ENCODE measurements at places on chromosomes 12 and 14.
A peak's percentile ranks its signal among the peaks of the same experiment; 100 is the strongest.

DNA sequence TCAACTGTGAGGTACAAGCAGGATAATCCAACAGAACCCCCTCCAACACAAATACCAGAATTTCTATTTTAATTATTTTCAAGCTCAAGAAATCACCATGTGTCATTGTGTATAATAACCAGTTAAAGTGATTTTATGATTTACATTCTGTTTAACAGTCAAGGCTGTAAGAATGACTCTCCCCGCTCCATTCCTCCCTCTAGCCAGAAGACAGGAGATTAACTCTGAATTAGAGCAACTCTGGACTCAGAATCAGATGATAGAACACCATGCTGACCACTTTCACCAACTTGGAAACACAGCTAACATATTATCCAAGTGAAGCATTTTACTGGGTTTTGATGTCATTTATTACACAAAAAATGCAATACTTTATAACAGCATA, 71.9 kb downstream of the ATP2B1 start:
- no peak for DNase-seq

DNA sequence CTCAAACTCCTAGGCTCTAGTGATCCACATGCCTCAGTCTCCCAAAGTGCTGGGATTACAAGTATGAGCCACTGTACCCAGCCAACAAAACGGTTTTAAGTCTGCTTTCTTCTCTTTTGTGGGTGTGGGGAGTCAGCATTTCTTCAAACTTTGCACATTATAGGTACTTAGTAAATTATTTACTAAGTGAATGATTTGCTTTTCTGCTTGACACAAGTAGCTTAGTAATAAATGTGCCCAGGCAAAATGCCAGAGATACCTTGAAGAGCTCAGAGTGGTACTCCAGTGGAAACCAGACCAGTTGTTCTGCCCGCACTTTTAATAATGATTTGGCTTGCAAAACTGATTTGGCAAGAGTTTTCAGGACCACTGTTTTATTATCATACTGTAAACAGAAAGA, 15.0 kb downstream of the DEPDC4 start:
- no peak for DNase-seq

DNA sequence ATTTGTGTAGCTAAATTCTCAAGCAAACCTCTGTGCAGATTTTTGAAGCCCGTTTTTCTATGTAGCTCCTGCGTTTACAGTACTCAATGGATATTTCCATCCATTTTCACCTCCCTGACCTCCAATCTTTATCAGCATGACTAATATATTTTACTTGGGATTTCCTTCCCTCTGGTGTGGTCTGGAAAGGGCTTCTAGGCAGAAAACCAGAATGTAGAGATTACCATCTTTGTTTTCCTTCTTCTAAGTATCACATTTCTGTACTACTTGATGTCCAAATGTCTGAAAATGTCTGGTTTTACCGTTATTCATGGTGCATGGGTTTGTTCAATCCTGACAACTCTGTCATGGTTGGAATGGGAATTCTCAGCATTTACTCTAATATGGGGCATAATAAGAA, 907.6 kb upstream of the FLRT2 start:
- DNase-seq: no peak

DNA sequence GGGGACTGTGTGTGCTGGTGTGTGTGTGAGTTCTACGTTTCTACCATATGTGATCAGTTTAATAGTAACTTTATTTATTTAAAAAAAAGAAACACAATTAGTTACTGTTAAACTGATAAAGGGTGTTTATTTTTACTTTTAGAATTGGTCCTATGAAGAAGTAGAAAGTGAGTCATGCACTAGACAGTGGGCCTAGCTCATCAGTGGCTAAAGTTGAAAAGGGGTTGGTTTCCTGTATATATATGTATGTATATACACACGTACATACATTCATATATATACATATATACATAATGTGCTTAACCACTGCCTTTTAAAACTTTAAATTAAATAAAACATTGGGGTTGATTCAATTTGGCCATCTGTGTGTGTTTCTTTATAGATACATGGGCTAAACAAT, 68.8 kb upstream of the TMEM263 start:
- no peak for DNase-seq

- DNase-seq: no peak
These were observed 224.4 kb upstream of the PDZRN4 start for GRCh38 chr12:40963751-40964150.

- DNase-seq: peak; percentile 58
These were observed 16.3 kb downstream of the DYNC1H1 start for GRCh38 chr14:101980700-101981099.

DNA sequence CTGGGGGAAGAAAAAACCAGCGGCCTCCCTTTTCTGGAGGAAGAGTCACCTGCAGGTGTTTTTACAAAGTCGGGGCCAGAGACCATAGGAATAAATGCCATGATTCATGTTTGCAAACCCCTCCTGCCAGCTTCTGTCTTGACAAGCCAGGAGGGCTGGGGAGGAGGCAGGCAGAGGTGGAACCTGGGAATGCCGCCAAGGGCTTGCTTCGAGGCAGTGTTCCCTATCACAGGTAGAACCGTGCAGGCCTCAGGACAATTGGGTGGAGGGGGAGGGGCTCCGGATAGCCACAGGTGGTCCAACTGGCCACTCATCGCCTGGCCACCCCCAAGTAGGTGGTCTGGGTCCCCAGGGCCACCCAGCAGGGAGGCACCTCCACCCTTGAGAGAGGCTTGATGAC, 14.2 kb upstream of the DLK1 start:
- DNase-seq: no peak

DNA sequence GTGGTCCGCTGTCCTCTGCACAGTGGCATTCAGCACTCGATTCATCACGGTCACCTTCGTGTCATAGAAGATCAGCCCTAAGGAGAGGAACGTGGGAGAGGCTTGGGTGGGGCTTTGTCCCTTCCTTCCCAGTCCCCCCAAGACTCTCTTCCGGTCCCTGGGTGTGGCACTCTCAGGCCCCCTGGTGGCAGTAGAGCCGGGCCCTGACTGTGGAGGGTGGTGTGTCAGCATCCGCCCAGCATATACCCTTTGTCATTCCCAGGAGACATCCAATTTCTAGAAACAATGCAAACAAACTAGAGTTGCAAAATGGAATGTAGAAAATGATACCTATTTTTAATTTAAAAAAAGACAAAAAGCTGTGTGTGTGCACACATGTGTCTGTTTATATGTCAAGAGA, 45.0 kb downstream of the TRAFD1 start:
- DNase-seq: no peak

- DNase-seq: no peak
These were observed 89.8 kb downstream of the CHST11 start for GRCh38 chr12:104546575-104546974.

DNA sequence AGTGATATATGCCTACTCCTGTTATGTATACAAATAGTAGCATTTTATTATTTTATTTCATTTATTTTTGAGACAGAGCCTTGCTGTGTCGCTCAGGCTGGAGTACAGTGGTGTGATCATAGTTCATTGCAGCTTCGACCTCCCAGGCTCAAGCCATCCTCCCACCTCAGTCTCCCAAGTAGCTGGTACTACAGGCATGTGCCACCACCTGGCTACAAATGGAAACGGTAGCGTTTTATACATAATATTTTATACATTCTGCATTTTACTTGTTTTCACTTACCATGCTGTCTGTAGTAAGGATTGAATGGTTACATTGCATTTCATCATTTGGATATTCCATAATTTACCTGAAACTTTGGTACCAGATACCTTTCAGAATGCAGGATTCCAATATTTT, 14.1 kb downstream of the C1R start:
- no peak for DNase-seq

GRCh38 chr12:26401874-26402273, 206.5 kb downstream of the SSPN start:
- DNase-seq: no peak

DNA sequence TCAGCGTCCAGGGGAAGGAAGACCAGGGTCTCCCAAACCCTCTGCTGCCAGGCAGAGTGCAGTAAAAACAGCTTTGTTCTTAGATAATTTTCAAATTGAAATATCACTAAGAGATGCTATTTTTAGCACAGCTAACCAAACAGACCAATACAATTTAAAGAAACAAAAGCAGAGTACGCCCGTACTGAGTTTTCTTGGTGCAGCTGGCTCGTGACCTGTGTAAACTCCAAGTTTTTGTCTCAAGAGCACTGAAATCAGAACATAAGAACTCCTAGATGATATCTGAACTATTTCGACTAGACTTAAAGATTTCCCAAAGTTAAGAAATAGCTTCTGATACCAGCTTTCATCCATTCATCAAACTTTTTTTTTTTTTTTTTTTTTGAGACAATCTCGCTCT, 10.3 kb downstream of the ARF3 start:
- DNase-seq: no peak

GRCh38 chr12:55720894-55721444, 776 bp downstream of the RDH5 start:
- no peak for DNase-seq

GRCh38 chr12:95733141-95733825, 57.3 kb downstream of the NTN4 start:
- DNase-seq: no peak

- DNase-seq: peak; percentile 23
These were observed 99.8 kb downstream of the PTGER2 start for GRCh38 chr14:52413729-52414408.

DNA sequence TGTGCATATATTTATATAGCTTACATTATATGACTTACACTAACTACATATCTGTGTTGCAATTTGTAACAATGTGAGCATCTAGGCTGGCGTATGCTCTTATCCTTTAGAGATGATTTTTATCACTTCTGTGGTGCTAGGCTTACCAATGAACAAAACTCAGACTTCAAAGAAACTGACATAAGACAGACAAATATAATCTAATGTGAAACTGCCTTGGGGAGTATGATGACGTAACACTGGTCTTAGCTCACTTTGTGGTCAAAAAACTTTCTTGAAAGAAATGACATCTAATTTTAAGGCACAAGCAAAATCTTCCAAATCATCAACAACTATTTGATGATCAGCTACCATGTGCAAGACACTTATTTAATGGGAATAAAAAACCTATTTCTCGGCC, 50.0 kb downstream of the SOX5 start:
- DNase-seq: no peak

DNA sequence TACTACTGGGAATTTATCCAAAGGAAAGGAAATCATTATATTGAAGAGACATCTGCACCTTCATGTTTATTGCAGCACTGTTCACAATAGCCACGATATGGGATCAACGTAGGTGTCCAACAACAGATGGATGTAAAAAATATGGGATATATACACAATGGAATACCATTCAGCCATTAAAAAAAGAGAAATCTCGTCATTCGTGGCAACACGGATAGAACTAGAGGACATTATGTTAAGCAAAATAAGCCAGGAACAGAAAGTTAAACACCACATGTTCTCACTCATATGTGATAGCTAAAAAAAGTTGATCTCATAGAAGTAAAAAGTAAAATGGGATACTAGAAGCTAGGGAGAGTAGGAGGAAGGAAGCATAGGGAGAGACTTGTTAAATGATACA, 82.9 kb upstream of the CLMN start:
- no peak for DNase-seq

GRCh38 chr12:75666939-75667334, 155.5 kb upstream of the KRR1 start:
- no peak for DNase-seq

- no peak for DNase-seq
These were observed 26.3 kb downstream of the ATP2A2 start for GRCh38 chr12:110307372-110307771.

DNA sequence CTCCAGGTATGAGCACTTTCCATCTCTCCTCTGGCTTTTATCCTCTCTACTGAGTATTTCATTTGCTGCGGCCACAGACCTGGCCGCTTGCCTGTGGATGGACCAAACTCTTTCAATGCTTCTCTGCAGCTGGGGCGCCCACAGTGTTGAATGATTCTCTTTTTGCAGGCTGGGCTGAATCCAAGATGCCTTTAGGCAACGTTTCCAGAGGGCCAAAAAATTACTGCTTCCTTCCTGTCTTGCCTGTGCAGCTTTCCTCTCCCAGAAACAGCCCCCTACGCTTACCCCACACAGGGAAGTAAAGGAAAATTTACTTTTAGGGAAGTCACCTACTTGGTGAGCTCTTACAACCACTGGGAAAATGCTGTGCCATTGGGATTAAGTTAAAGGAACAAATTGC, 55.6 kb upstream of the JDP2 start:
- DNase-seq: no peak

- no peak for DNase-seq
These were observed 5.5 kb downstream of the KRT79 start for GRCh38 chr12:52828591-52829021.

DNA sequence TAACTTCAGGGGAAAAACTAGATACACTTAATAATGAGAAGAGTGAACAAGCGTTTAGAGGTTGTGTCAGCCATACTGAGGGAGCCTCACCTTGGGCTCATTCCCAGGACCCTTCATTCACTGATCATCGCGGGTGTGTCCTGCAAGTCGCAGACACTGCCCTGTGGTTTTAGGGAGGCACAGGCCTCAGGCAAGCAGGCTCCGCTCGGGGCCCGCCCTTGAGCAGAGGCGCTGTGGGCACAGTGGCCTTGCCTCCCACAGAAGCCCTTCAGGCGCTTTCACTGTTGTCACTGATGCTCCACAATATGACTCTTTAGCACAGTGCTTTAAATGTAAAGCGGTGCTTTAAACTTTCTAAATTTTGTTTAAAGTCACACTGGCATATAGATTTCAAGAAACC, 67.4 kb downstream of the DDX51 start:
- no peak for DNase-seq

DNA sequence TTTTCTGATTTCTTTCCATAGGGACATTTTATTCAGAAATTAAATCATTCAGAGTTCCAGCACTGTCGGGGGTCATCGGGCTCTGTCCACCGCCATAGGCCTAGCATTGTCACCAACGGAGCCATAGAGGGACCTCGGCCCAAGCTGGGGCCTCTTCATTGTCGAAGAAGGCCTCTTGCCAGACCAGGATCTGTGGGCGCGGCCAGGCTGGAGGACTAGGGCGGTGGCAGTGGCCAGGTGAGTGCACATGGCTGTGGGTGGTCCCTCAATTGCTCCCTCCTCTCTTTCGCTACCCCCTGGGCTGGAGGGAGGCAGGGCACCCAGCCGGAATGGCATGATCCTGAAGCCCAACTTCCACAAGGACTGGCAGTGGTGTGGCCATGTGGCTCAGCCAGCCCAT, 10.6 kb upstream of the SPSB2 start:
- no peak for DNase-seq

- no peak for DNase-seq
These were observed 52.4 kb downstream of the CCDC91 start for GRCh38 chr12:28242496-28243309.

- no peak for DNase-seq
These were observed 58.1 kb upstream of the KITLG start for GRCh38 chr12:88638388-88638787.

All from GM06990 (cell line).